ENCODE measurements at places on chromosomes 11 and 22.

- ATAC-seq: no peak
Measured at GRCh38 chr11:105046898-105047579, 1.9 kb upstream of the CARD16 start.

- no peak for ATAC-seq
Measured at GRCh38 chr22:22194931-22195264, 49.7 kb upstream of the VPREB1 start.

DNA sequence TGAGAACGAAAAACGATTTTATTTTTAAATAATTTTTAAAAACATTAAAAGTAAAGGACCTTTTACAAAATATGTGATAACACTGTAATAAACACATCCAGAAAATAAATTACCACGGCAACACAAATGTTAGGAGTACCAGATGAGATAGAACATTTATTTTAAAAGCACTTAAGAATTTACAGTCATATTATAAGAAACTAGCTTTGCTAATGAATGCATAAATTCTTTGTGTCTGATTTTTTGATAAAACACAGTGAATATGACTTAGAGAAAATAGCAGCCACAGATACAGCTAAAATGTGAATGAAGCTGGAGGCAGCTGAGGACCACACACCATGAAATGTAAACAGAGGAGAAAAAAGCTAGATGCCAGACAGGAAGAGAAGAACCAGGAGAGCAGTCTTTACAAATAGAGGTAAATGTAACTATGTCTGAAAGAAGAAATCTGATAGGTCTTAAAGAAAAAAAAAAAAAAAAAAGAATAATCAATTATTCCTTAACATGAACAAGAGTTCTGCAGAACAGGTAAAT is 14.6 kb downstream of the CCDC34 start:
- ATAC-seq: no peak

DNA sequence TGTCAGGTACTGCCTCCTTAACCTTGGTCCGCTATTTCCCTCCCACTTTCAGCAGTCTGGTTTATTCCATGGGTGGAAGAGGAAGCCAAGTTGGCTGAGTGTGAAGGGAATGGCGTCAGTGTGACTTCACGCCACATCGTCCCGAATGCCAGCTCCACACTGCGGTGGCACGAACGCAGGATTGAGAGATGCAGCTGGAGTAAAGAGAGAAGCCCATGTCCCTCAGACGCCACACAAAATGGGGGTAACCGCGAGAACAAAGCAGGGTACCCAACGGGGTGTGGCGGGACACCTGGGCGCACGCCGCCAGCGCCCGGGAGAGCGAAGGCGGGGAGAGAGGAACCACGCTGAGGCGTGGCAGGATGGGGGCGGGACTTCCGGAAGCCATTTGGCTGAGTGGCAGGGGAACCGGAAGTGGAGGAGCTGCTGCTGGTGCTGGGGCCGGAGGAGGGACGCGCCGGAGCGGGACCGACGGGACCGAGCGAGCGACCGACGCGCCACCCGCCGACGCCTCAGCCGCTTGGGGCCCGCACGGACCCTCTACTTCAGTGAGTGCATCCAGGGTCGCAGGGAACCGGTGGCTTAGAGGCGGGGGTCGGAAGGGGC is at the start of gene PAFAH1B2:
TSS of gene PAFAH1B2 (plus strand) at position 417 of the 606 bp plus-strand sequence. CDS start 8,161 bp downstream, outside the sequence.
- peak; percentile 94 for ATAC-seq

DNA sequence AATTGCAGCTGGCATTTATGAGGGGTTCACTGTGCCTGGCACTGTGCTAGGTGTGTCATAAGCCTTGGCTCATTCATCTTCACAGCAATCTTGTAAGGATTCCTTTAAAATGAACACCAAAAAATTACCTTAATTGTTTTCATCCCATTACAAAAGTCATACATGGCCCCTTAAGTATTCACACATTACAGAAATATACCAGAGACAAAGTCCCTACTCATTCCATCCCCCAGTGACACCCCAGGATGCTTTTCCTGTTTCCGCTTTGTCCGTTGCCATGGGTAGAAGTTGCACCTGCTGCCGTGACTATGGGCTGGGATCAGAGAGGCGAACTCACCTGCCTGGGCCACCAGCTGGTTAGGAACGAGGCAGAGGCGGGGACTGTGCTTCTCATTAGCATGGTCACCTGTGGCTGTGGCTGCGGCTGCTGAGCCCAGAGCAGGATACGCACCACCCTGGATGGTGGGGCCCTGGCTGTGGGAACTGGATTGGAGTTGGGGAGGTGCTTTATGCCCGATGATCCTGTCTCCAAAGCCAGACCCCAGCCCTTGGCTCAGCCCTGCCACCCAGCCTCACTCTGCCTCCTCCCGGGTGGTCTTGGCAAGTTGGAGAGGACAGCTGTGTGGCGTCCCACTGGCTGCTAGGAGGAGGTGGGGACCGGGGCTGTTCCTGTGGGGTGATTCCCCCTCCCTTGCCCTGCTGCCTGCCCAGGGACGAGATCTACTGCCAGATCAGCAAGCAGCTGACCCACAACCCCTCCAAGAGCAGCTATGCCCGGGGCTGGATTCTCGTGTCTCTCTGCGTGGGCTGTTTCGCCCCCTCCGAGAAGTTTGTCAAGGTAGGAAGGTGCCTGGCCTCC is 60.8 kb downstream of the MYO7A start:
- ATAC-seq: no peak

- no peak for ATAC-seq
Measured at GRCh38 chr11:131907371-131907770, 537.0 kb downstream of the NTM start.

DNA sequence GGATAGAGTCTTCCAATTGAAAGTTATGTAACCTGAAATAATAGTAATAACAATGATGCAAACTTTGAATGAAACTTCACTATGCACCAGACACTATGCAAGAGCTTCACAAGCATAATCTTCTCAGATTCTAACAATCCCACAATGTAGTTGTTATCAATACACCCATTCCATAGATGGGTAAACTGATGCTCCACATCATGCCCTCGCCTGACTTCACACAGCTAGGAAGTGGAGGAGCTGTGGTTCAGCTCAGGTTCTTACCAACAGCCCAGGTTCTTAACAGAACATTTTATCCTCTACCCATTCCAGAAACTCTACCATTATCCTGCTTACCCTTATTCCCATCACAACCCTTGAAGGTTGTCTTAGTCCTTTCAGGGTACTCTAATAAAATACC is 50.4 kb upstream of the HMGXB4 start:
- no peak for ATAC-seq

Measured in SK-N-SH treated with all-trans-retinoic acid at 6 μM for 48 hours (cell line).